ENCODE measurements at places on chromosomes 5 and 9.

DNA sequence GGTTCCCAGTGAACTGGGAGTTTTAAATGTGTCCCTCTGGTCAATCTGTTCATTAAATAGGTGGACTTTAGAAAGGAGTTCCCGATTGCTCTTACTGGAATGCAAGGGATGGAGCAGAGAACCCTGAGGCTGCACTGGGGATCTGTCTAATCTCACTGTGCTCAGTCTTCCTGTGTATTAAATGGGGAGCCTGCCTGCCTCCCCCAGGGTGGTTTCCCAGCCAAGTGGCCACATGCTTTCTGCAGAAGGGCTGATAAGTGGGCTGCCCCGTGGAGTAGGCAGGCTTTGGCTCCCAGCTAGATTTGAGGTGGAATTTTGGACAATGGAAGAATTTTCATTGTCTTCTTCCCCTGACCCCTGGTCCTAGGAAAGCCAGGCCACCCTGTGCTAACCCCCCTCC is 14.0 kb upstream of the PHYHD1 start:
- DNase-seq: no peak

DNA sequence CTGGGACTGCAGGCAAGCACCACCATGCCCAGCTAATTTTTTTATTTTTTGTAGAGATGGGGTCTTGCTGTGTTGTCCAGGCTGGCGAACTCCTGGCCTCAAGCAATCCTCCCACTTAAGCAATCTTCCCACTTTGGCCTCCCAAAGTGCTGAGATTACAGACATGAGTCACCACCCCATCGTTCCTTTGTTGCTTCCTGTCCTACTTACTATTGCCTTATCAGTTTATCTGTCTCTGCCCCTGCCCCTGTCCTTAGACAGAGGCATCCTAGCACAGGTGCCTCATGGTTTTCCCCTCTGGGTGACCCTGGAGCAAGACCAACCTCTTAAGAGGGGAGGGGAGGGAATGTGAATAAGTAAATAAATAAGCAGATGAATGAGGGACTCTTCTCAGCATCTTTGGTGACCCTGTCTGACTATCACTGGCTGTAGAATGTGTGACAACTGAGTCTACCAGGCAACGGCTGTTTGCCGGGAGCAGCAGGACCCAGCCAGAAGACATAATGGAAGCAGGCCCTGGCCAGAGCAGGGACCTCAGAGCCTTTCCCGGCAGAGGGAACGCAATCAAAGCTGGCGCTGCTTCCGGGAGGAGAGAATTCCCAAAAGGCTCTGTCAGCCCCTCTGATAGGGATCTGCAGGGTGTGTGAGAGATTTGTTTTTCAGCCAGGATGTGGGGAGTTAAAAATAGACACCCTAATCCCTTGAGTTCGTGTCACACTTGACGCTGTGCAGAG is 43.8 kb upstream of the DAB2IP start:
- no peak for DNase-seq

- peak; percentile 8 for DNase-seq
These were observed 672.9 kb downstream of the NR2F1-AS1 start for GRCh38 chr5:92907938-92908606.

- DNase-seq: no peak
These were observed 132.9 kb downstream of the WDR41 start for GRCh38 chr5:77359231-77359630.

GRCh38 chr9:126390923-126391322 is 64.3 kb downstream of the MVB12B start:
- no peak for DNase-seq

DNA sequence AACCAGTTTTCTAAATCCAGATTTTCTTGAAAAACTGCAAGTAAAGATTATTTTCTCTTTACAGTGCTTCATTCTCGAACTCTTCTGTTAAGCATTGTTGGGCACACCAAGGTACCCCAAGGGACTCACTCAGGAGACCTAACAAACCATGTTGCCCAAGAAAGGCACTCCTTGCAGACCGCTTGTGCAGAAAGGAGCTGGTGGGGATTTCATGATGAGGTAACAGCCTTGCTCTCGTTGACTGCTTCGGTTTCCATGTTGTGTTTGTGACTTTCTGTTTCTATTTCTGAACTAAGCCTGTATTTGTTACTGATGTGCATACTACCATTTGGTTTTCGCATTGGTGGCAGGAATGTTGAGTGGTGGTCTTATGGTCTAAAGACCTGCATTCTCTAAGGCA is 266.6 kb upstream of the DAP start:
- DNase-seq: peak; percentile 38

GRCh38 chr5:78724061-78724460 is 75.5 kb upstream of the LHFPL2 start:
- no peak for DNase-seq

DNA sequence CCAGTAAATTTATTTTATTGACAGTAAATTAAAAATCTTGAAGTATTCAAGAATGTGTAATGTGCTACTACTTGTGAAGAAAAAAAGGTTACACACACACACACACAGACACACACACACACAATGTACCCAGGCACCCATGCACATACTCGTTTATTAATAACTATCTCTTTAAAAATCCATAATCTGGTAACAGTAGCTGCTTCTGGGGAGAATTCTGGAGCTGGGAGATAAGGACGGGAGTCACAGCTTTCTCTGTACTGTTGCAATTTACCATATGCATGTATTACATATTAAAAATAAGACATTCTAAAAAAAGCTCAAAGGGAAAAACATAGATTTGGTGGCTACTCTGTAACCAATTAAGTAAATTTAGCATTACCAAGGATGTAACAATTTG is 7.9 kb upstream of the C1QTNF2 start:
- no peak for DNase-seq

GRCh38 chr5:86861512-86861911 is 243.8 kb downstream of the COX7C start:
- DNase-seq: no peak

DNA sequence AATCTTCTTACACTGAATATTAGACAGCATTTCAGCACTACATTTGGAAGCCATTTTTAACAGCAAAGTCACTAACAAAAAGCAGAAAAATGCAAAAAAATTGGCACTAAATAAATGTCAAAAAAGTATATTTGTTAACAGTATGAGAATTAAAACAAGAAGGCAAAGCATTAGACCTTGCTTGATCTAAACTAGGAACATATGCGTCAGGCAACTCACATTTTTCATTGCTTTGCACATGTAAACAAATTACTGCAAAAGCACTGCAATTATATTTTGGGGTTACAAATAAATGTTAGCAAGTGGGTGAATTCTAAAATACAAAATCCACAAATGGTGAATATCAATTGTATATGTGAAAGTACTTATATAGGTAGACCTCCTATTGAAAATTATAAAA is 49.0 kb upstream of the RAPGEF6 start:
- no peak for DNase-seq

GRCh38 chr5:81297531-81297930 is 3.9 kb upstream of the ZCCHC9 start:
- DNase-seq: no peak

- DNase-seq: no peak
These were observed 47.5 kb downstream of the UIMC1 start for GRCh38 chr5:176959051-176959450.

DNA sequence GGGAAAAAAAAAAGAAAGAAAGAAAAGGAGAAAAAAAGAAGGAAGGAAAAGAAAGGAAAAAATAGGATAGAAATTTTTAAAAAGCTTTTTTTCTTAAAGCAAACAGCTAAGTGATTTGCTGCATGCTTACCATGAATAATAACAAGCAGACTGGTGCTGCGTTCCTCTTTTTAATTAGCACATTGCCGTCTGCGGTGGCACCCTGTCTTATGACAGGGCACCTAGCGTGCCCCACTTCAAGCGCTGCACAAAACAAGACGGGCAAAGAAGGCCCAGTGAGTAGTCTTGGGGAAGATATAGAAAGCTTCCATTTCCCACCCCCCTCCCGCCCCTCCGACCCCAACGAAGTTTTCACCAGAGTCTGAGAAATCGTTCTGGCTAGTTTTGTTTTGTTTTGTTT is 513.9 kb downstream of the ZNF608 start:
- DNase-seq: no peak

DNA sequence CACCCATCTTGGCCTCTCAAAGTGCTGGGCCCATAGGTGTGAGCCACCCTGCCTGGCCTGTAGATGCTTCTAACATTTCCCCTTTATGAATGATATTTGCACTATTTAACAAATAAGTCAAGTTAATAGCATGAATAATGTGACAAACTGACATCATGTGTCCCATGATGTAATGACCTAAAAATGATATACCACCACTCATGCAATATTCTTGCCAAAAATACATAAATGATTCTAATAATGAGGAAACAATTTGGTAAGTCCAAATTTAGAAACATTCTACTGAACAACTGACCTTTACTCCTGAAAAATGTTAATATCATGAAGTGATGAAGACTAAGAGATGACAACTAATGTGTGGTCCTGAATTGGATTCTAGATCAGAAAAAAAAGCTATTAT is 33.5 kb upstream of the TRIM14 start:
- no peak for DNase-seq

DNA sequence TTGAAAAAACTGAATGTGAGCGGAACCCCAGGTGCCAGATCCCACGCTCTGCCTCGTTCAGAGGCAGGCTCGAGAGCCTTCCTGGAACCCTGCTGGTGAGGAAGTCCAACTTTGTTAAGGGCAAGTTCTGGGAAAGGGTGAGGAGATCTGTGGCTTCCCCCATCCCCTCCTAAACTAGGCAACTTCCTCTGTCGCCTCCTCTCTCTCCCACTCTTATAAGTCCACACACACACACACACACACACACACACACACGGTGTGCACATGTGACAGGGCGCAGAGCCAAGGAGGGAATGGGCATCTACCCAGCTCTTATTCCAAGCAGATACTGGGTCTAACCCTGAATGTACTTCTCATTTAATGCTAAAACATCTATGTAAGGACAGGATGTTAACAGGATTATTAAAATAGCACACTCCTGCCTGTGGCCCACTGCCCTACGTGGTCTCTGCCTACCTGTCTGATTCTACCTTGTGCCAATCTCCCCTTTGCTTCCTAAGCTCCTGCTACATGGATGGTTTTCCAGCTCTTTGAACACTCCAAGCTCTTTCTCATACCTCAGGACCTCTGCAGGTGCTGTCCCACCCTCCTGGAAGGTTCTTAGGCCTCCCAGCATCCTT is 72.4 kb upstream of the FBXW11 start:
- no peak for DNase-seq

GRCh38 chr5:171945066-171945465 is 61.4 kb downstream of the FBXW11 start:
- DNase-seq: no peak

- DNase-seq: no peak
These were observed 3.9 kb downstream of the MEGF9 start for GRCh38 chr9:120710110-120710981.

- DNase-seq: no peak
These were observed 17.5 kb downstream of the TLE1 start for GRCh38 chr9:81671880-81672280.

- no peak for DNase-seq
These were observed at the start of gene SPATA6L for GRCh38 chr9:4666042-4666699. TSS of gene SPATA6L (minus strand) at chr9:4666480. CDS start at chr9:4666250, 230 bp downstream.

DNA sequence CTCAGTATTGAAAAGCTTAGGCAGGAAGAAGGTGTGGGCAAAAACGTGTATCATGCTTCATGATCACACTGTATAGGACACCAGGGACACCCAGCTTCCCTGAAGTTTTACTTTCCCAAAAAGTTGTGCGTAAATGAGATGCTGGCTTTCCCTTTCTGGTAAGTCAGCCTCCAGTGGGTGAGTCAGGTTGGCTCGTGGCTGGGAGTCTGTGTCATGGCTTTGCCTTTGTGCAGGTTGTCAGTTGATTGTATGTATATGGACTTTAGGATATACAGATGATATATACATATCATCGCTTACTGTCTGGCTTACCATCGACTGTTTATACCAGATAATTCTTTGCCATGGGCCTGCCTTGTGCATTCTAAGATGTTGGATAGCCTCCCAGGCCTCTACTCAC is 34.2 kb downstream of the ADRB2 start:
- no peak for DNase-seq

- DNase-seq: no peak
These were observed 143.4 kb downstream of the GDNF start for GRCh38 chr5:37696190-37697021.

- no peak for DNase-seq
These were observed 512.6 kb downstream of the RAB3C start for GRCh38 chr5:59095480-59095879.

DNA sequence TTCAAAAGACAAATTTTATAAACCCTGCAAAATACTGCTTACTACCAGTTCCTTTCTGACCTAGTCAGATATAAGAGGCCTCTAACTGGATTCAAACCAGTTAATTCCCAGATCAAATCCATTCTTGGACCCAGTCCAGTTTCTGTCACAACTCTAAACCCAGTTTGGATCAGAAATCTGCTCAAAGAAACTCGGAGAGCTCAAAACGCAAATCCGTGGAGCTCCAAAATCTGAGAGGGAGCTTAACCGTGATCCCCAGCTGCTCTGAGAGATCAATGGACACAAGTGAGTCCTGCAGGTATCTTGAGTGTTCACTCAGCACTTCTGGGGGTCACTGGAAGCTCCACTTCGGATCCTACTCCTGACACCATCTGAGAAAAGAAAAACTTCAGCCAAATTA is 348.1 kb upstream of the PTGER4 start:
- no peak for DNase-seq

DNA sequence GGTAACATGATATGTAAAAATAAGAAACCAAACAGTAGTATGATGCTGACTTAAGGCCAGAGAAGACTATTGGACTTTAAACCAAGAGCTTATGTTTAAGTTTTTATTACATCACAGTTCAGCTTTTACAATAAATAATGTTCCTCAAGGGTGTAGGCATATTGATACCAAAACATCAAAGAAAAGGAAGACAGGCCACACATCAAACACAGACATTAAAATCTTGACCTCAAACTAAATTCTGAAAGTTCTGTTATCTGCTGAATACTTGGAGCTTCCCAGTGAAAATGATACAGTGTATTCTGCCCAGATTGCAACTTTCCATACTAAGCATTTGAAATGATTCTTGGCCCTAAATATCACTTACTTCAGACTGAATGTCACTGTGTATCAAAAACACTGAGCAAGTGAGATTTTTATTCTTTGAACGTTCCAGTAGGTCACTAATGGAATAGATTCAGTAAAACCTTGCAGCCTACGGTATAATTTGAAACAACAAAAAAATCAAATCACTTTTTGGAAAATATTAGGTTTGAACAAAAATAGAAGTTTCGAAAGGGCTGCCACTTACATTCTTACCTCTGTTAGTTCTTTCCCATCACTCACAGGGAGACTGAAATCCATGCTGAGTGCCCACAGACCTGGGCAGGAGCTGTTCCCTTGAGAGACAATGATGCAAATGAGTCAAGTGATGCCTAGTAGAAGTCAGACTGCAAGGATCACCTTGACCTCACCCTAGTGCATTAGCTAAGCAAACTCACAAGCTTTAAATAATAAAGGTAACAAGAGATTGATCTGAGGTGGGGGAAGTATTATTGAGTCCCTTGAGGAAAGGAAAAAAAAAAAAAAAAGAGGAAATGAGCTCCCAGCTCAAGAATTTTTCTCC is 2.5 kb downstream of the LPAR1 start:
- no peak for DNase-seq

GRCh38 chr5:153780876-153781705 is 257.6 kb downstream of the FAM114A2 start:
- no peak for DNase-seq

All from GM12878 (cell line).